Astrocyte of the cerebellum (primary cell): ENCODE measurements at places on chromosomes 12 and 14.
A peak's percentile ranks its signal among the peaks of the same experiment; 100 is the strongest.

GRCh38 chr12:52413782-52414345 is 7.7 kb upstream of the KRT82 start:
- no peak for DNase-seq

- DNase-seq: no peak
Measured at GRCh38 chr12:59396919-59397318, 198.9 kb upstream of the SLC16A7 start.

DNA sequence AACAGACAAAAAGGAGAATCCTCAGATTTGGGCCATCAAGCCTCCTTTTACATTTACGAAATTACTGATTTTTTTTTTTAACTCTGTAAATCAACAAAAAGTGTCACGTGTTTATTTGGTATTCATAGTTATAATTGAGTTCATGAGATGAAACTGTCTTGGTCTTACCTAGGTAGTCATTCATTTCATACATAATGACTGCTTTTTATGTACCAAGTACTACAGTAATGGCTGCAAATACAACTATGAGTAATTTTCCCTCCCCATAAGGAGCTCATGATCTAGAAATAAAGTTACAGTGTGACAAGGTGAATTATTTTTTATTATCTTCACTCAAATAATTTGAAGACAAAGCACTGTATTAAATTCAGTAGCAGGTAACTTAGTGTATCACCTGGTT is 6.4 kb upstream of the TBK1 start:
- DNase-seq: no peak

DNA sequence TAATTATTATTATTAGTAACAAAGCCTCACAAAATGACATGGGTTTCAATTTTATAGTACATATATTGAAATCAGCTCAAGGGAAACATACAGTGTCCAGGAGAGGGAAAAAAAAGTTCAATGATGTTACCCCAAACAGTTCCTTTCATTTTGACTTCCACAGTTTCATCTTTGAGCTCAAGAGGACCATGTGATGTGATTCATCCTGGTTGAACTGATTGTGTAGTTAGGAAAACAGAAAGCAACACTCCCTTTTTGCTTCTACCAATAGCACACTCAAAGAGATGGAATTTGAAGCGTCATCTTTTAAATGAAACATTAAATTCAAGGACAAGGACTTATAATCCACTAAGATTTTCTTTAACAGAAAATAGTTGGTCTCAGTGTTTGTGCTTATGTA is 461.0 kb downstream of the FOXG1 start:
- no peak for DNase-seq

GRCh38 chr14:76168531-76168930 is 16.8 kb downstream of the GPATCH2L start:
- no peak for DNase-seq

DNA sequence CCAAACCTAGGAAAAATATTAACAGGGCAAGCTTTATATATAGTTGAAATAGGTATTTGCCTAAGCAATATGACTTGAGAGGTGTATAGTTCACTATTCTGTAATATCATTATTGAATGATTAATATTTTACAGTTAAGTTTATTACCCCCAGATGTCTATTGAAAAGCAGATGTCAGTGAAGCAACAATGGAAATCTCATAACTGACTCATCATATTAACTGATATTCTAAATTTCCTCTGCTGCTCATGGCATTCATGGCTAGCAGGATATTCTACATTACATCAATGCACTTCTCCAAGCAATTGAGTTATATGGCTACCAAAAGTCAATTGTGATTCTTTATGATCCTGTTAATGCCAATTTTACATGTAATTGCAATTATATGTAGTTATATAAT is 9.7 kb upstream of the MAGOHB start:
- no peak for DNase-seq

- DNase-seq: no peak
Measured at GRCh38 chr12:15535352-15535781, 213.1 kb downstream of the PTPRO start.

GRCh38 chr12:91023326-91024004 is 18.7 kb upstream of the EPYC start:
- peak; percentile 73 for DNase-seq

- no peak for DNase-seq
Measured at GRCh38 chr14:81344481-81345160, 55.5 kb downstream of the STON2 start.

- DNase-seq: no peak
Measured at GRCh38 chr12:87513536-87514280, 515.5 kb downstream of the C12orf50 start.

DNA sequence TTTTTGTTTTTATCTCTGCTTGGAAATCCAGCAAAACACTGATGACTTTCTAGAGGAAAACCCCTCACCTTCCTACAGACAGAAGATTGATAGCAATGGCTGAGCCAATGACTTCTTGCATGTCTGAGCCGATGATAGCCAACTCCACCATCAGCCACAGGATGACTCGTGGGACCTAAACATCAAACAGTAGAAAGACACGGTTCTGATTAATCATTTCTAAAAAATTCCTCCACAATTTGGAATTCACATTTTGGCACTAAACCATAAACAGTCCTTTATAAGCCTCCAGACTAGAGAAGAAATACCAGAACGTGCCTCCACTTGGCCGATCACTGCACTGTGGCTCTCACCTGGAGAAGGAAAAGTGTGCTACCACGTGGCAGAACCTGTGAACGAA is 25.9 kb downstream of the SLC11A2 start:
- DNase-seq: peak; percentile 16

DNA sequence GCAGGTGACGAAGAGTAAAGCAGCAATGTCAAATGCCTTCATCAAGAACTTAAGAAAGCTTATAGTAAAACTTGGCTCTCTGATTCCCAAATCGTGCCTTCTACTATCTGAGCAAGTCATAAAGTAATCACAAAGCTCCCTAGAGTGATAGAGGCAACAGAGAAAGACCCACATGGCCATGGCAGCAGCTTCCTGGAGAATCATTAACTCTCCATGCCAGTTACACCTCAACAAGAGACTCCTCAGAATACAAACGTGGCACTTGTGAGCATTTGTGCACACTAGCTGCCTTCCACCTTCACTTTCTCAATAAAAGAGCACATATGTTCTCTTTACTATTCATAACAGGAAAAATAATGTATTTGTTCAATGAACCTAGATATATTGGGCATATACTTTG is 48.0 kb downstream of the PLCZ1 start:
- DNase-seq: no peak

DNA sequence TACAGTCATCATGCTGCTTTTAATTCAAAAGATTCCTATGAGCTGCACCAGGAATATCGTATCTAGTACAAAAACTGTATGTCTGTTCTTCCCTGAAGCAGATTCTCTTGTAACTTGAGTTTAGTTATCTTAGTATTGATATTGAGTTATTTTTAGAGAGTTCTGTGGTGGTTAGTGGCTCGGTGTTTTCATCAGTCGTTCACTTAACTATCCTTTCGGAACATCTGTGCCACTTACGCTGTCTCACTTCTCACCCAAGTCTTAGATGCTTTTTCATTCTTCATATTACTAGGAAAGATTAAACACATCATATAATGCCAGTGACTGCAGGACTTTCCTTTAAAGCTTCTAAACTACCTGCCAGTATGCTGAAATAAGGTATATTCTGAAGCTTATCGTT is 251.0 kb downstream of the FBXL14 start:
- no peak for DNase-seq

DNA sequence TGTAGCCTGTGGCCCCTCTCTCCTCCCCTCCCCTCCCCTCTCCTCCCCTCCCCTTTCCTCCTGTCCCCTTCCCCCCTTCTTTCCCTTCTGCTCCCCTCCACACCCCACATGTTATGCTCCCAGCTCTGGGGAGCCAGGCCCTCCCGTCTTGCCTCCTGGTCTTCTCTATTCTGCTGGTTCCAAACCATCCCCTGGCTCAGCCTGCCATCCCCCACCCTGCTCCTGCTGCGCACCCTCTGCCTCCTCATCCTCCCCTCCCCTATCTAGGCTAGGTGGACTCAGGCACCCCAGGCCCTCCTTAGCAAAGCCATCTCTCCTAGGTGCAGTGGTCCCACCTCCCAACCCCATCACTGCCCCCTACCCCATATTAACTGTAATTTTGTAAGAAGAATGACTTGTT is 99.5 kb downstream of the CALM1 start:
- DNase-seq: no peak

GRCh38 chr12:1474574-1475153 is 119.7 kb downstream of the FBXL14 start:
- DNase-seq: peak; percentile 80

GRCh38 chr12:75103822-75104221 is 105.8 kb downstream of the KCNC2 start:
- no peak for DNase-seq

DNA sequence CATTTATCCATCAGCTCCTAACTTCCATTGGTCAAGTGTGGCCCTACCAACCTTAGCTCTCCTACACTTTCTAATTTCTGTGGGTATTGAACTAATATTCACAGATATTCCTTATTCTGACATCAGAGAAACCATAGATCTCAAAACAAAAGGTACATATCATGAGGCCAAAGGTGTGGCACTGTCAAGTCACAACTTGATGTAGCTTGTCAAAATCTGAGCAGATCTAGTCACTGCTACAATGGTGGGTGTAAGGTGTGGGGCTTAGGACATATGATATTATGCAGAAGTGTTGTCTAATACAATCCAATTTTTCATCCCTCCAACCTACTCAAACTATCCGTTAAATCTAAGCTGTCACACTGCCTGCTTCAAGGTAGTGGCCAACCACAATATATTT is 114.0 kb upstream of the FAR2 start:
- no peak for DNase-seq

DNA sequence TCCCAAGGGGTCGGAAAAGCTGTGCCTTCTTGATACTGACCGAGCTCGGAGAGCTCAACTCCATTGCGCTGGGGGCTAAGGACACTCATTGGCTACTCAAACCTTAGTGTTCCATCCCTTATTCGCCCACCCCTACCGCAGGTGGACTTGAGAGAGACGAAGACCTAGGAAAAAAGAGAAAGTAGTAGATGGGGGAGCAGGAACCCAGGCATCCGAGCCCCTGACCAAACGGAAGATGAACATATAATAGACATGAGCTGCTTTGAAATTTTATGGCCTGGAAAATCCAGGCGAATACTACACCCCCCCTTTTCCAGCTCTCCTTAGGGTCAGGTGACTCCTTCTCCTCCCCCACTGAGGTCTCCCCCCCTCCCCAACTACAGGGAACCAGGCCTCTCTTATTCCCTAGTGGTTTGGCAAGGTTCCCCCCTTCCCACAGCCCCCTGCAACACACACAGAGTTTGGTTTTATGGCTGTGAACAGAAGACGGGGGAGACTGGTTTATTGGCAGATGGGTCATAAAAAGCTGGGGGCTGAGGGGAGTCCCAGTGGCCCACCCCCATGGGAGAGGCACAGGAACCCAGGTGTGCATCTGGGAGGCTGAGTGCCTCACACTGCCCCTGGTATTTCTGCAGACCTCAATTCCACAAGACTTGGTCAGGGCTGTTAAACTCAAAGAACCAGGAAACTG is 1.6 kb downstream of the GDF11 start:
- DNase-seq: no peak

DNA sequence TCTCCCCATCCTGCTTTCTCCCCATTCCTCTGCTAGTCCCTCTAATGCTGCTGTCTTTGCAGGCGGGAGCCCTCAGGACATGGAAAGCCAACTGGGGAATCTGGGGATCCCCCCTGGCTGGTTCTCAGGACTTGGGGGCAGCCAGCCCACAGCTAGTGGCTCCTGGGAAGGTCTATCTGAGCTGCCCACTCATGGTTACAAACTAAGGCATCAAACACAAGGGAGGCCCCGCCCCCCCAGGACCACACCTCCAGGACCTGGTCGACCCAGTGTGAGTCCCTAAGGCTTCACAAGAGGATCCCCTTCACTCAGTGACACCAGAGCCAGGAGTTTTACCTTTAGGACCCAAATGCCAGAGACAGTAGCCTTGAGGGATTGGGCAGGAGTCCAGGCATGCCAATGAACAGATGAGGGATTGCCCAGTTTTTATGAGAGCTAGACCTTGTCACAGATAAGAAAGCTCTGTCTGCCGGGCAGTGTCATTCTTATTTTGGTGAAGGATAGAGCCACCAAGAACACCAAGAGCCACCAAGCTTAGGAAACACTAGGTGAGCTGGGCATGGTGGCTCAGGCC is 8.0 kb upstream of the CPNE6 start:
- DNase-seq: no peak

GRCh38 chr12:102438827-102439210 is 41.5 kb downstream of the IGF1 start:
- DNase-seq: no peak

- DNase-seq: no peak
Measured at GRCh38 chr12:53049571-53050318, at the start of gene TNS2. Gene TNS2, plus strand, starts transcription at chr12:53050065. Its CDS starts 121 bp downstream, at chr12:53050186.

DNA sequence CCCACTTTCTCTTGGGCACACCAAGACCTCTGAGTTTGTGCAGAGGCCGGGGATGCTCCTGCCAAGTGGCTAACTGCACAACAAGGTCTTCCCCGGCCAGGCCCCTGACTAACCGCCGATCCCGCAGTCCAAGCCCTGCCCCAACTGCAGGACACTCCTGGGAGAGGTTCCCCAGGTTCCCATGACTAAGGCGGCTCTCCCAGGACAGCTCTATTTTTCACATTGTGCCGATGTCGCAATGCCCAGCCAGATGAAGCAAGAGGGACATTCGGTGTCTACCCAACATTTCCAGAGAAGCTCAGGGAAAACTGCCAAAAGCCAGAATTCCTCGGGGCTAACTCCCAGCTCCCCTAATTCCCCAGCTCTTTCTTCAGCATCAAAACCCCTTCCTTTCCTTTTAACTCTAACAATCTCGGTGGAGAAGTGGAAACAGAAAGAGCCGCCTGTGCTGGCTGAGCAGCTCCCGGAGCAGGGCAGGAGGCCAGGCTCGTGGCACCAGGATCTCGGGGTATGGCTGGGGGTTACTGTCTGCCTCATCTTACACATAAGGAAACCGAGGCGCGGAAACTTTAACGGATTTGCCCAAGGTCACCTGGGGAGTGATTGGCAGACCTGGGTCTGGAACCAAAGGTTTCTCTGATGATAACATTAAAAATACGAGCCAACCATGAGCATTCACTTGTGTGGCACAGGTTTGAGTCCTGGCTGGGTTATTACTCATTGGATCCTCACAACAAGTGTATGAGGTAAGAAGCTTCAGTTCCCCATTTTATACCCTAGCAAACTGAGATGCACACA is 318.2 kb downstream of the BCL11B start:
- peak; percentile 48 for DNase-seq

DNA sequence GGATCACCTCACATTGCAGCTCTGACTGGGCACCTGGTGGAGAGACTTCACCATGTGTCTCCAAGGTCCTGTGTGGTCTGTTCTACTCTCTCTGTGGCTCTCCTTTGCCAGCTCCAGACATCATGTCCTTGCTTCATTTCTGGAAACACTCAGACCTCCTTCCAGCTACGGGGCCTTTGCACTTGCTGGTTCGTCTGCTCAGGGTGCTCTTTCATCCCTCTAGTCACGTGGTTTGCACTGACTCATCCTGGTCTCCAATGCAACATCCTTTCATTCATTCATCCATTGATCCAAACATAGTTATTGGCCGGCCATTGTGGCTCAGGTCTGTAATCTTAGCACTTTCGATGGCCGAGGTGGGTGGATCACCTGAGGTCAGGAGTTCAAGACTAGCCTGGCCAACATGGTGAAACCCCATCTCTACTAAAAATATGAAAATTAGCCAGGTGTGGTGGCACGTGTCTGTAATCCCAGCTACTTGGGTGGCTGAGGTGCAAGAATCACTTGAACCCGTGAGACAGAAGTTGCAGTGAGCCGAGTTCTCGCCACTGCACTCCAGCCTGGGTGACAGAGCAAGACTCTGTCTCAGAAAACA is 23.9 kb upstream of the CCDC63 start:
- DNase-seq: no peak

- no peak for DNase-seq
Measured at GRCh38 chr12:76757694-76758093, 6.2 kb upstream of the ZDHHC17 start.
